ENCODE measurements at places on chromosomes 4 and X.

DNA sequence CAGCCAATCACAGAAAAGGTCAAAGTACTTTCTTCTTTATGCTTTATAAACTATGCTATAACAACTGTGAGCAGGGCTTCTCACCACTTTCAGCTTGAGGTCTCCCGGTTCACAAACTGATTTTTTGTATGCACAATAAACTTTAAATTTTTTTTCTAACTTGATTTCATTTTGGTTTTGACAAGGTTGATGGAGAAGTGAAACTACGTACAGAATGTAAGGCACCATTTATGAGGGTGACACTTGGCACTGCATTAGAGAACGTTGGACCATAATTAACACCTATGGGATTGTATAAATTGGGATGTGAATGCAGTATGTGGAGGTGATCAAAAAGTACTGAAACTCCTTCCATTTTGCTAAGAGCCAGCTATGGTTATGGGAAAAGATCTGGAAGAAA lies 857.9 kb upstream of the HTR2C start:
- DNase-seq = no peak

- DNase-seq = no peak
Observed at GRCh38 chr4:102007959-102008425, 217.5 kb downstream of the BANK1 start.

GRCh38 chr4:16827794-16828724 lies 70.4 kb downstream of the LDB2 start:
- DNase-seq = no peak

DNA sequence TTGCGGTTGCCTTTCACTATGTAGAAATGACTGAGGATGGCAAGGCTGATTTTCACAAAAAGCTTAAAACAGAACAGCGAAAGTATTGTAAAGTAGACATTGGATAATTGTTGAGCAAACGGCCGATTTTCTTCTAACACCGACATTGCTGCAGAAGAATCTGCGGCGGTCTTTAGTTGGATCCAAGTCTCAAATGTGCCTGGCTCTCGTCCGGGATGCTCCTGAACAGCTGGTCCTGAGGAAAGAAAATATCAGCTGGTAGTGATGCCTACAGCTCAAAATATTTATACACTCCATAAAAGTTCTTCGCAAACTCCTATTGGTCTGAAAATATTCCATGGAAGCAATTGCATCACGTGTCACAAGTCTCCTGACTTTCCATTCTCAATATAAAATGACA lies at the start of gene ASB5:
ASB5 (minus strand) TSS at position 260 of the 400 bp plus-strand sequence; CDS start at position 146, 114 bp downstream.
- no peak for DNase-seq

DNA sequence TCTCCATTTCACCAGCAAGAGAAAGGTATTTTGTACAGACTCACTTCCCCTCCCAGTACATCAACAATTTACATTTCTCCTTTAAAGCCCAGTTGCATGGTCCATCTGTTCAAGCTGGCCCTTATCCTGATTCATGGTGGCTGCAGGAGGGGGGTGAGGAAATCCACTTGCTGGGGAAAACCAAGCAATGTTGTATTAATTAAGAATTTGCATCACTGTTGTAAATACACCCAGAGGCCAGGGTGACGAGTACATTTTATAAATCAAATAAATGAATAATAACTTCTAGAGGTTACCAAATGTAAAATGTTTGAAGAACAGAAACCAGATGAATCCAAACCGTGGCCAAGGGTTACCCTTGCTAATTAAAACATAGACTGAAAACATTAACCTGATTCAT lies 395.9 kb upstream of the INTU start:
- no peak for DNase-seq

GRCh38 chrX:79630033-79631009 lies 263.2 kb upstream of the ITM2A start:
- no peak for DNase-seq

DNA sequence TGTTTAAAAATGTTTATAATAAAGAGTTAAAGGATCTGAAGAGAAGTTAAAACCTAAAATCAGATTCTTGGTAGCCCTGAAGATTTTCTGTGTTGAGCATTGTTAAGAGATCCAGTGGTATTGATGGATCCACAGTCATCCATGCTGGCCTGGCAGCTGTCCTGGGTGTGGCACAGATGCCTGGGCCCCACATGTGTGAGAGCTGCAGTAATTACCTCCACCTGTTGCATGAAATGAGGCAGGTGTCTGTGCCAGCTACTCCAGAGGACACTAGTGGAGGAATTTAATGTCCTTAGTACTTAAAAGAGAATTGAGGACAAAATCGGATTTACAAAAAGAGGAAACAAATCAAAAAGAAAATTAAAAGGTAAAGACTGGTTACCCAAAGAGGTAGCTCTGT lies 44.0 kb downstream of the MGST2 start:
- DNase-seq = no peak

GRCh38 chr4:88893961-88894360 lies 163.0 kb downstream of the FAM13A start:
- no peak for DNase-seq

- no peak for DNase-seq
Observed at GRCh38 chr4:117264072-117264471, 178.7 kb upstream of the TRAM1L1 start.

DNA sequence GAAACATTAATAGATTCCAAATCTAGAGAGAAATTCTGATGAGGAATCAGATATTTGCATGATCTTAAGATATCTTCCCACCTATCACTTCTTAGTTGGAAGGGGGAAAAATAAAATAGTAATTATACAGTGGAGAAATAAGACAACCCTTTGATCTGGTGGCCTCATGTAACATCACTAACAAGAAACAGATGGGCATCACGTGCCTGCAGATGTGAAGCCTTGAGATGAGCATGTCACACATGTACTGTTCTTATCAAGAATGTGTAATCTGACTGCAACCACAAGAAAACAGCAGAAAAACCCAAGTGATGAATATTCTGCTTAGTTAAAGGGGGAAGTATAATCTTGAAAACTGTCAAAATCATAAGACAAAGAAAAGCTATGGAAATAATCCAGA lies 31.4 kb upstream of the NKX6-1 start:
- DNase-seq = no peak

DNA sequence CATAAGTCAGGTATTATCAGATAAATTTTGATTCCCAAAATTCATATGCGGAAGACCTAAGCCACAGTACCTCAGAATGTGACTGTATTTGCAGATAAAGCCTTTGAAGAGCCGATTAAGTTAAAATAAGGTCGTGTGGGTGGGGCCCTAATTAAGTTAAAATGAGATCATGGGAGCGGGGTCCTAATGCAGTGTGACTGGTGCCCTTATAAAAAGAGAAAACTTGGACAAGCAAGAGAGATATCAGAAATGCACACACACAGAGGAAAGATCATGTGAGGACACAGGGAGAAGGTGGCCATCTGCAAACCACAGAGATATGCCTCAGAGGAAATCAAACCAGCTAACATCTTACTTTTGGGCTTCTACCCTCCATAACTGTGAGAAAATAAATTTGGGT lies 236.1 kb downstream of the FBXO8 start:
- no peak for DNase-seq

- no peak for DNase-seq
Observed at GRCh38 chrX:119266364-119266995, 30.4 kb downstream of the PGRMC1 start.

DNA sequence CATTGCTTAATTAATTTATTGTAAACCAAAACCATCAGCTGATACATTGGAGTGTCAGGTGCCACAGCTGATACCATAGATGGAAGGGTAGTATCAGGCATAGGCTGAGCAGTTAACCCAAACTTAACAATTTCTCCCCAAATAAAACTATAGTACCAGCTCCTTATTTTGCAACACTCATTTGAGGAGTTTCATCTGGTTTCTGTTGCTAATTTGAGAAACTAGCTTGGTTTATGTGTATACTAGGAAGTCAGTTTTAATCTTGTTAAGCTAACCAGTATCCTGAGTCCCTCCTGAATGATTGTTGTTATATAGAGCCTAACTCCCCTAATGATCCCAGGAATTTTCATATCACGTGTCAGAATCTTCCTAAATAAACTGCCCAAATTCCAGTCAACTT lies 12.7 kb downstream of the DCAF16 start:
- DNase-seq = no peak

DNA sequence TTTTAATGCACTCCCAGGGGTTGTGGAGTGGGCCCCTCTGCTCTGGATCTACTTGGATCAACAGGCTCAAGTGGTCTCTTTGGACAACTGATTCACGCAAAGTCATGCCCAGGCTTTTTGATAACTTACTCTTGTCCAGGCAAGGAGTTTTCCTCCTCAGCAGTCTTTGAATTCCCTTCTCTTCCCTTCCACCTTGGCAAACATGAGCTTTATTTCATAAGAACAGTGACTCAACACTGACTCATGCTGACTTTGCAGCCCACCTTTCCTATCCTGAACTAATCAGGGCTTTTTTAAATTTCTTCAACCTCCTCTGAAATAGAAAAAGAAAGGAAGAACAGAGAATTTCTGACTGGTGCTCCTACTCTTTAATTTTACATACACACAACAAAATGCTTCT lies 132.1 kb upstream of the LDB2 start:
- DNase-seq = no peak

DNA sequence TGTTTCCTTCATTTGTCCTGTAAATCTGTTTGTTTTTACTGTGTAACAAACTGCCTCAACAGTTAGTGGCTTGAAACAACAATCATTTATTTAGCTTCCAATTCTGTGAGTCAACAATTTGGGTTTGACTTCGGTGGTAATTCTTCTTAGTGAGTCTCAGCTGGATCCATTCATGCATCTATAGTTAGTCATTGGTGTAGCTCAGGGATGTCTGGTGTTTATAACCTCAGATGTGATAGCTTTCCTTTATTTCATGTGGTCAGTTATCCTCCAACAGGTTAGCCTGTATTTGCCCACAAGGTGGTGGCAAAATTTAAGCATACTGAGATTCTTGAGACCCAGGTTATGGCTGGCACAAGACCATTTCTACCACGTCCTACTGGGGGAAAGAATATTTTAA lies 1267.2 kb downstream of the RAPGEF2 start:
- DNase-seq = no peak

DNA sequence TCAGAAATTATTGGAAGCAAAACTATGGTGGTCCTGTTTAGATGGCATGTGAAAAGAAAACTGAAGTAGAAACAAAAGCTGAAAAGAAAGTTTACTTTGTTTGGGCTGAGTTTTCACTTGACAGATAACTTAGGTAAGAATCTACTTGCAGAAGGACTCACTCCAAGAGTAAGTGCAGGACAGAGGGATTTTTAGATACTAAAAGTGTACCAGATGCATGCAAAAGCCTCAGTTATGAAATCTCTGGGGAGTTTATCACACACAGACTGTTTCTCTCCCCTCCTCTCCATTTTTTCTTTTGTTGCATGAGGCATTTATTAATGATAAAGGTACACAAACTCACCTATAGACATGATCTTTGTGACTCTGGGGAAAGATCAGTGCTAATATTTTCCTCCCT lies 127.5 kb upstream of the GIMD1 start:
- no peak for DNase-seq

Measured in stimulated activated CD4-positive, alpha-beta T cell treated with anti-CD3 and anti-CD28 coated beads, Interleukin-12 subunit alpha, Interleukin-12 subunit beta, amount 100 ng/mL, for 4 hours (primary cell).